ENCODE measurements at places on chromosomes 2 and 18. TPM values are rescaled to one million over a fixed set of nuclear protein-coding genes. Genes with fewer than 3 reads are reported as not detected.

The SPP2 gene
- not detected for total RNA-seq

The KLHL14 gene
- not detected for total RNA-seq

The NR4A2 gene
- 2.3 TPM for total RNA-seq

The CPLX4 gene
- not detected for total RNA-seq

The ACKR3 gene
- 14.7 TPM for total RNA-seq

The PROC gene
- not detected for total RNA-seq

The UGT1A10 gene
- total RNA-seq: not detected

The XDH gene
- 1.5 TPM for total RNA-seq

The CD226 gene
- 0.32 TPM for total RNA-seq

The REG3G gene
- total RNA-seq: not detected

The VWC2L gene
- total RNA-seq: 0.04 TPM

The GRHL1 gene
- 1.2 TPM for total RNA-seq

The TOGARAM2 gene
- total RNA-seq: 28.6 TPM

The EIF2AK3 gene
- total RNA-seq: 7.6 TPM

The NAGK gene
- total RNA-seq: 31.3 TPM

DNA sequence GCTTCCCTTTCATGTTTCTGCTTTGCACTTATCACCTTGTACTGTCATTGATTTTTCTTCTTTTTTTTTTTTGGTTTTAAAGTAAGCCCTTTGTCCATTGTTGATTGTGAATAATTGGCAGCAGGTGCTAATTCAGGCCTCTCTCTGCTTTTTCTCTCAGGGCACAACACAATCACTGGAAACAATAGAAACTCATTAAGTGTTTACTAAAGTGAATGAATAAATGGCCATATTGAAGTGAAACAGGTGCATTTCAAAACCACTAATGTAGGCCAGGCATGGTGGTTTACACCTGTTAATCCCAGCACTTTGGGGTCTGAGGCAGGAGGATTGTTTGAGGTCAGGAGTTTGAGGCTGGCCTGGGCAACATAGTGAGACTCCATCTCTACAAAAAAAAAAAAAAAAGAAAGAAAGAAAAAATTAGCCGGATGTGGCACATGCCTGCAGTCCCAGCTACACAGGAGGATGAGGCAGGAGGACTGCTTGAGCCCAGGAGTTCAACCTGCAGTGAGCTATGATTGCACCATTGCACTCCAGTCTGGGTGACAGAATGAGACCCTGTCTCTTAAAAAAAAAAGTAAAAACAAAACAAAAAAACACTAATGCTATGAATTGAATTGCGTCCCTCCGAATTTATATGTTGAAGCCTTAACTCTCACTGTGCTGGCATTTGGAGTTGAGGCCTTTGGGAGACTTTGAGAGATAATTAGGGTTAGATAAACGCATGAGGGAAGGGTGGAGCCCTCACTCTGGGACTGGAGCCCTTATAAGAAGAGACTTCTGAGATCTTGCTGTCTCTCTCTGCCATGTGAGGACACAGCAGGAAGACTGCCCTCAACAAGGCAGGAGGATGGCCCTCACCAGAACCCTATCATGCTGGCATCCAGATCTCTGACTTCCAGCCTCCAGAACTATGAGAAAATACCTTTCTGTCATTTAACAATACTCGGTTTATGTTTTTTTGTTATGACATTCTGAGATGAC, 19.9 kb downstream of the SLC38A11 start:
- H3K27ac ChIP-seq: no peak overlapping the region
- H3K36me3 ChIP-seq: no peaks in the 10 kb centered on the region
- DNase-seq: no peak
- H3K4me1 ChIP-seq: no peaks in the 10 kb centered on the region
- H3K4me3 ChIP-seq: no peak overlapping the region

GRCh38 chr2:121343191-121343590, 58.2 kb upstream of the TFCP2L1 start:
- DNase-seq: no peak
- no peaks in the 10 kb centered on the region for H3K27me3 ChIP-seq
- peaks cover 6% of the 10 kb centered on the region for H3K4me1 ChIP-seq

GRCh38 chr2:145615626-145616025, 1095.7 kb upstream of the ZEB2 start:
- no peaks in the 10 kb centered on the region for H3K27me3 ChIP-seq
- no peak overlapping the region for H3K27ac ChIP-seq
- no peak for DNase-seq

DNA sequence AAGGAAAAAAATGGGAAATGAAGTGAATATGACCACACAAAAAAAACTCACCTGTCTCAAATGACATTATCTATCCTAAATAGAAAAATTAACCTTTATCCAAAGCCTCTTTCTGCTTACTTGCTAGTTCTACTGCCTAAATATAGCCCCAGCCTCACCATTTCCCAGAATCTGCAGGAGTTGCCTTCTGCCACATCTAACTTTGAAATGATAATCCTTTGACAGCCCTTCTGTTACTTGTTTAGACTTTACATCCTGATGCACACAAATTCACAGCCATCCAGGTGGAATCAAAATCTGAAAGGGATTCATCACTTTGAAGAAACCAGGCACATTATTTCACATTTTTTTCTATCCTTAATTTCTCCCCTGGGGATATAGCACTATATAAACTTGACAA, 1356.2 kb upstream of the NXPH2 start:
- H3K36me3 ChIP-seq: no peaks in the 10 kb centered on the region
- H3K27ac ChIP-seq: no peak overlapping the region
- DNase-seq: no peak
- H3K27me3 ChIP-seq: no peaks in the 10 kb centered on the region
- H3K4me1 ChIP-seq: no peaks in the 10 kb centered on the region

DNA sequence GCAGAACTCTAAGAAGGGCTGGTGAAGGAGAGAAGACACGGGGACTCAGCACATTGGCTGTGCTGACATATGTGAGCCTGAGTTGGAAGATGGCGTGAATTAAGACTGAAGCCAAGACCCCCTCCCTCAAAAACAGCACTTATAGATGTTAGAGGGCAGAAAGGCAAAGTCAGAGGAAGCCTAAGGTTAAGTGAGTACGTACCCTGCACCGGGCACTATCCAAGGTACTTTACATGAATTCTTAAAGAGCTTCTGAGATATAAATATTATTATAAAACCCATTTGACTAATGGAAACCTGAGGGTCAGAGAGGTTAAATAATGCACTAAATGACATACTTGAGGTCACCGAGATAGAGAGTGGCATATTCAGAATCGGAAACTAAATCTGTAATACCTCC, 25.6 kb downstream of the SIX3 start:
- no peaks in the 10 kb centered on the region for H3K4me1 ChIP-seq
- H3K4me3 ChIP-seq: no peak overlapping the region
- no peaks in the 10 kb centered on the region for H3K36me3 ChIP-seq
- no peak overlapping the region for H3K27ac ChIP-seq
- H3K27me3 ChIP-seq: peaks cover 4% of the 10 kb centered on the region

GRCh38 chr2:168751104-168751740, 51.2 kb upstream of the NOSTRIN start:
- H3K27me3 ChIP-seq: no peaks in the 10 kb centered on the region
- H3K27ac ChIP-seq: no peak overlapping the region

DNA sequence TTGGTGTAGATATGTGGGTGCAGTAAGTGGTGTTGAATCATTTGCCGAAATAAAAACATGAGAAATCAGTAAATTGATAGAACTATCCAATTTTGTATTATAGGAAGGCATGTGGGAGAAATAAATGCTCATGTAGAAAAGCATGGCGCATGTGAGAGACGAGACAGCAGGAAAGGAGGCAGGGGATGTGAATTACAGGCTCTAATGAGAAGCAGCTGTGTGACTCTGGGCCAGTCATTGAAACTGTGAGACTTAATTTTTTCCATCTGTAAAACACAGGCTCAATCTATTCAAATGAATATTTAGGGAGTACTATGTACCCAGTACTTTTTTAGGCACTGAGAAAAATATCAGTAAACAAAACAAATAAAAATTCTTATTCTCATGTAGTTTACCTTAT, 42.6 kb upstream of the MAP3K20 start:
- peaks cover 70% of the 10 kb centered on the region for H3K4me1 ChIP-seq
- no peak for DNase-seq
- H3K27ac ChIP-seq: peak overlapping the region; percentile 92
- no peak overlapping the region for H3K4me3 ChIP-seq
- H3K27me3 ChIP-seq: no peaks in the 10 kb centered on the region
- no peaks in the 10 kb centered on the region for H3K36me3 ChIP-seq

DNA sequence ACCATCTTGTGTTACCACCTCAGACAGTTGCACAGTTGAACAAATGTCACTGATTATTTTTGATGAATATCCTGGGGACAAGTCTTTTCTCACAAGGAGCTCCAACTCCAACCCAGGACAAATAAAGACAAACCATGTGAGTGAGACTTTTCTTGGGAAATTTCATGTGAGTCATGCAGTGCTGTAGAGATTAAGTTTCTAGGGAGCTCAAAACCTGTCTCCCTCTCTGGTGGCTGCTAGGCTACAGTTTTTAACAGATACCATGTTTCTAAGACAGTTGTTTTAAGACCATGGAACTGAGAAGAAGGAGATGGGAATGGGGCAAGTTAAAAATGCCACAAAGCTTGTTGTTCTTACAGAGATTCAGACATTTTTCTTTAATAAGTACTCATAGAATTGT, 255.5 kb downstream of the RIT2 start:
- H3K27me3 ChIP-seq: no peaks in the 10 kb centered on the region
- H3K4me1 ChIP-seq: no peaks in the 10 kb centered on the region
- H3K27ac ChIP-seq: no peak overlapping the region

GRCh38 chr2:212448698-212449097, 89.9 kb downstream of the ERBB4 start:
- no peak for DNase-seq
- no peaks in the 10 kb centered on the region for H3K27me3 ChIP-seq
- H3K36me3 ChIP-seq: no peaks in the 10 kb centered on the region

DNA sequence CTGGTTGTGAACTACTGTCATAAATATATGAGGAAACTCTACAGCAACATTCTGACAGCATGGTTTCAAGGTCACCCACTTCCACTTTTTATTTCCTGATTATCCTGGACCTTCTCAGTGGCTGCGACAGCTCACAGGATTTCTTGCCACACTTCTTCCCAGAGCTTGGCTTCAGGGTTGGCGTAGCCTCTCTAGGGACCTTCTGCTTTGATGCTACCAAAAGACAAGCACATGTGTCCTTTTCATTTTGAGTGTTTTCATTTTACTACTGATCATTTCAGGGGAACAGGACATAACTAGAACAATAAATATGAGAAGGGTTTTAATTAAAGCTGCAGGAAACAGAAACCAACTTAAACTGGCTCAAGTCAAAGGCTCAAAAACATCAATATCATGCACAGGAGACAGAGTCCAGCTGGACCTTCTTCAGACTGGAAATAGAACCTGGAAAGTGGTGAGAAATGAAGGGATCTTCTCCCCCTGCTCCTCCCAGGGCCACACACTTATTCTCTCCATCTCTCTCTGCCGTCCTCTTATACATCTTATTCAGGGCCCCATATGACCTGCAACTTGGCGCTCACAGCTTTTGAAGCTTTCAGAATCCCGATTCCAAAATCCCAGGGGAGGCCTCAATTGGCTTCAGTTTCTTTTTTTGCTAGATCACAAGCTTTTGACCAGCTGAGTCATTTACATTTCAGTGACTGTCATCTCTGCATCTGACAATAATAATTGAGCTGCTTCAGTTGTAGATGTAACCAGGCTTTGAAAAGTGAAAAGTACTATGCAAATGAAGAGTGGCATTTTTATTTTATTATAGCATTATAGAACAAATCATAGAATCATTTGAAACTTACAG, 9.7 kb downstream of the VIT start:
- H3K4me3 ChIP-seq: no peak overlapping the region
- no peak overlapping the region for H3K27ac ChIP-seq
- no peaks in the 10 kb centered on the region for H3K36me3 ChIP-seq
- H3K4me1 ChIP-seq: no peaks in the 10 kb centered on the region
- DNase-seq: peak; percentile 57
- no peaks in the 10 kb centered on the region for H3K27me3 ChIP-seq

DNA sequence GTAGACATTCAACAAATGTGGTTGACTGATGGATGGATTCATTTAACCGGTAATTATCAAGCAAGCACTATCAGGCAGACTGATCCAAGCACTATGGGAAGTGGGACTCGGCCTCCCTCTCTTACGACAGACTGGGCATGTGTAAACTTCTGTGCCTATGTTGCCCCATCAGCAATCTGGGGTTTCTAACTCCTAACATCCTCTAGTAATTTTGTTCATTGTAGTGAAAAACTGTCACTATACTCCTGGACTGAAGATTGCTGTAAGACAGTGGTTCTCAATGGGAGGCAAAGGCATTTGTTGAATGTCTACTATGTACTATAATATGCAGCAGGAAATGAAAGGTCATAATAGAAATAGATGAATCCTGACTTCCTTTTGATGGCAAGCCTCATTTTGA, 51.2 kb upstream of the CREB1 start:
- peaks cover 15% of the 10 kb centered on the region for H3K4me1 ChIP-seq
- no peaks in the 10 kb centered on the region for H3K27me3 ChIP-seq
- no peak for DNase-seq
- no peaks in the 10 kb centered on the region for H3K36me3 ChIP-seq
- H3K4me3 ChIP-seq: no peak overlapping the region
- H3K27ac ChIP-seq: no peak overlapping the region

DNA sequence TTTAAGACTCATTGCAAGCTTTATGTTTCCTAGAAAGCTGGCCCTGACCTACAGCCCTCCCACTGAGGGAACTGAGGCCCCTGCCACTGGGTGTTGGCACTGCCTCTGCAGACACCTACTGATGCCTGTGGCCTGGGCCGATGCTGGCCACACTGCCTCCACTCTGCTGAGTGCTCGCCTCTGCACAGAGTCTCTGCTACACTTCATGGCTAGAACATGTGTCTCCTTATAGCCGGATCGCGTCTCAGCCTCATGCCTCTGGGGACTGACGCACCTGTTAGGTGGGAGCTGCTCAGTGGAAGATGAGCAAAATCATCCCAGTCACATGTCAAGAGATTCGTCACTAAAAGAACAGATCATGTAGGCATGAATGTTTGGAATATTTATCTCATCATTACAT, 108.7 kb downstream of the RGPD3 start:
- no peaks in the 10 kb centered on the region for H3K4me1 ChIP-seq
- H3K36me3 ChIP-seq: no peaks in the 10 kb centered on the region
- H3K27me3 ChIP-seq: peaks cover 3% of the 10 kb centered on the region
- H3K4me3 ChIP-seq: no peak overlapping the region

DNA sequence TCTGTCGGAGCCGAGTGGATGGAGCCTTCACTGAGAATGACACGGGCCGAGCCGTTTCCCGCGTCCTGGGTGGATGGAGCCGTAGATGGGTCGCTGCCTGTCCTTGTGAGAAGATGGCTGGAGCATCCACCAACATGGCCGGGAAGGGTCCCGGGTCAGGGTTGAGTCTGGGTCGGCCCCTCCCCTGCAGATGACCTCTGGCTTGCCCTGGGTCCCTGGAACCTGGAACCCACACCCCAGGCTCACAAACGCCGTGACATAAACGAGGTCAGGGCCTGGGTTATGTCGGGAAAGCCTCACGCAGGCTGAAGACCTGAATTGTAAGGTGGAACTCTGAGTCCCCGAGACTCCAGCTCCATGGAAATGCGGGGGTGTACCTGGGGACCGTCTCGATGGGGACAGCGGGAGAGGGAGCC, 94.9 kb downstream of the NFATC1 start:
- no peak overlapping the region for H3K27ac ChIP-seq
- peaks cover 12% of the 10 kb centered on the region for H3K4me1 ChIP-seq
- no peak overlapping the region for H3K4me3 ChIP-seq
- peak; percentile 46 for DNase-seq

GRCh38 chr2:236674238-236674637, 104.6 kb downstream of the ACKR3 start:
- no peak for DNase-seq
- H3K4me3 ChIP-seq: no peak overlapping the region
- H3K27me3 ChIP-seq: no peaks in the 10 kb centered on the region
- no peak overlapping the region for H3K27ac ChIP-seq
- H3K4me1 ChIP-seq: peaks cover 14% of the 10 kb centered on the region
